ENCODE measurements at places on chromosomes 2 and 18. TPM values are rescaled to one million over a fixed set of nuclear protein-coding genes. Genes with fewer than 3 reads are reported as not detected.
A peak's percentile ranks its signal among the peaks of the same experiment; 100 is the strongest.

MEP1B gene
- not detected for total RNA-seq

GRHL1 gene
- total RNA-seq, result 2.0 TPM

GCKR gene
- total RNA-seq, result not detected

TRAPPC12 gene
- 43.1 TPM for total RNA-seq

ATP6V1C2 gene
- not detected for total RNA-seq

GALNT1 gene
- total RNA-seq, result 37.2 TPM

AMMECR1L gene
- total RNA-seq, result 9.2 TPM

SPP2 gene
- not detected for total RNA-seq

TCF7L1 gene
- 4.3 TPM for total RNA-seq

ZNF396 gene
- total RNA-seq, result 3.9 TPM

NEUROD1 gene
- 2.6 TPM for total RNA-seq

MC5R gene
- not detected for total RNA-seq

VWC2L gene
- total RNA-seq, result not detected

MARCHF4 gene
- 2.6 TPM for total RNA-seq

USP14 gene
- total RNA-seq, result 14.5 TPM

NBAS gene
- total RNA-seq, result 34.0 TPM

DNA sequence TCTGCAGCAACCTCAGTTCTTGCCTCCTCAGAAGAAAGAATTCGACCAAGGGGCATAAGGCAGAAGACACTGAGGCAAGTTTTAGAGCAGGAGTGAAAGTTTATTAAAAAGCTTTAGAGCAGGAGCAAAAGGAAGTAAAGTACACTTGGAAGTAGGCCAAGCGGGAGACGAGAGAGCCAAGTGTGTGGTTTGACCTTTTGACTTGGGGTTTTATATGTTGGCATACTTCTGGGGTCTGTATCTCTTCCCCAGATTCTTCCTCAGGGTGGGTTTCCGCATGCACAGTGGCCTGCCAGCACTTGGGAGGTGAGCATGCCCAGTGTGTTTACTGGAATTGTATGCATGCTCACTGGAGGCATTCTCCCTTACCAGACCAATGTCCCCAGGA, 59.3 kb upstream of the ANKRD44 start:
- no peak for DNase-seq

DNA sequence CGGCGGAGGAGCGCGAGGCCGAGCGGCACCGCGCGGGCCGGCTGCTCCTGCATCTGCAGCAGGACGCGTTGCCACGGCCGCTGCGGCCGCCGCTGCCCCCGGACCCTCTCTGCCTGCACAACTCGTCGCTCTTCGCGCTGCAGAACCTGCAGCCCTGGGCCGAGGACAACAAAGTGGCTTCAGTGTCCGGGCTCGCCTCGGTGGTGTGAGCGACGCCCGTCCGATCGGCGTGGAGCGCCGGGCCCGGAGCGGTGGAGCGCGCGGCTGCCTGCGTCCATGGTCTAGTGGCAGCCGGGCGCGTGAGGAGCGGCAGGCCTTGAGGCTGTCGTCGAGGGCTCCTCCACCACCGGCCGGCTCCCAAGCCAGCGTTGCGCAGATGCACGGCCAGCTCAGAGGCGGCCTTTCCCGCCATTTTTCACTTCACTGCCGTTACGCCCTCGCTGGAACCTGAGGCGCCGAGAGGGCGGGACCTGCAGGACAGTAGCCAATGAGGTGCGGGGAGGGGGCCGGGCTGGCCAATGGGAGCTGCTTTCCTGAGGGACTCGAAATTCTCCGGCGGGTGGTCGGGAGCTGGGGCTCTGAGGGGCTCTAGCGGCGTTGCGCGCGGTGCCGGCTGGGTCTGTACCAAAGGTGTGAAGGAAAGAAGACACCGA, 1.9 kb downstream of the TLX2 start:
- DNase-seq, result peak; percentile 73

- no peak for DNase-seq
Observed at GRCh38 chr2:137348301-137348700, 583.0 kb downstream of the THSD7B start.

- DNase-seq, result no peak
Observed at GRCh38 chr2:144835634-144836350, 315.9 kb upstream of the ZEB2 start.

DNA sequence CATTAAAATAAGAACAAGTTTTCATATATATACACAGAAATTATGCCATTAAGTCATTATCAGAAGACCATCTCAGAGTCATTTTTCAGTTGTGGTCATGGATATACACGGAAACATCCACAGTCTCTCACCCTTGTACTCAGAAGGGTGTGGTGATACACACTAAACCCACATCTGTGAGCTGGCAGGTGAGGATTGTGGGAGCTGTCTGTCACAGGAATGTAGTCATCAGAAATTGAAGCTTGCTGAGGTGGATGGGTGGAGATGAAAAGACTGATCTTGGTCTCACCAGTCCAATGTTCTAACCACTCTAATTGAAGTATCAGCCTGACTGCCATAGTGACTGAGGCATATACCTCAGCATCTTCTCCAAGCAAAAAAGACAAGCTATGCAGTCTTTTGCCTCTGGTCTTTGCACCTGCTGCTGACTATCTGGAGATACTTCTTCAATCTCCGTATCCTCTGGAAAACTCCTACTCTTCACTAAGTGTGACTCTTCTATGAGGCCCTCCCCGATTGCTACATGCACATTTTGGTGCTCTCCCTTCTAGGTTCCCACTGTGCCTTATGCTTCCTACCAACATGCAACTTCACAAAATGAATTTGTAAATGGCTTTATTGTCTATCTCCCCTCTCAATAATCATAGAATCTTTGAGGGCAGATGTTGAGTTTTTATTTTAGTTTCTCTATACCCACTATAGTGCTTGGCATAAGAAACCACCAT, 232.8 kb downstream of the DYM start:
- no peak for DNase-seq

GRCh38 chr2:52405980-52406379, 1361.6 kb upstream of the CHAC2 start:
- no peak for DNase-seq

GRCh38 chr2:21559351-21559750, 435.6 kb downstream of the TDRD15 start:
- no peak for DNase-seq

DNA sequence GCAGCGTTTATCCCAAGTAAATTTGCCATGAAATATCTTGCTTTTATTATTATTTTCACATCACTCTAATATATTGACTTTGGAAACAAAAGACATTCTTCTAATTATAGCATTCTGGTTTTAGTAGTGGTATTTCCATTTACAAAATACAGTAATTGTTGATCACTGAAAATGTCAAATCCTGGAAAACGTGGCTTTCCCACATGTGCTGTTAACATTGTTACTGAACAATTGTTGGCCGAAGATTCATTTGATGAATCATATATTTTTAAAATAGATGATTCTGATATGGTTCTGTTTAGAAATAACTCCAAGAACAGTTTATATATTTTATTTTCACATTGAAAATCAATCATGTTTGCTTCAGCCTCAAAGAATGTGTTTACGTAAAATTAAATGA, 32.9 kb downstream of the SP140 start:
- no peak for DNase-seq

DNA sequence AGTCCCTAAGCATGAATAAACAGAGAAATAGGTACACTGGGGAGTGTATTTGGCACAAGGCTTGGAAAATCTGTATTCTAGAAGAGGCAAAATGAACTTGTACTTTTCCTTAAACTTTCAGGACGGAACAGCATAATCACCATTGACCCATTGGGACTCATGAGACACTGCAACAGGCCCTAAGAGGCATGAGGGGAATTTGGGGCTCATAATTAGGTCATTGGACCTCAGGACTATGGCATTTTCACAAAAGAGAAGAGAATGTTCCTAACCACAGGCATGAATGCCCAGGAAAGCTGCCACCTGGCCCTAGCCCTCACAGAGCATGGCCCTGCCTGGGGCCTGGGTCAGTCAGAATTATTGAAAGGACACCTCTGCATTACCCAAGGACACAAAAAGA, 67.9 kb upstream of the PIK3C3 start:
- no peak for DNase-seq

- DNase-seq, result no peak
Observed at GRCh38 chr2:53633441-53633840, 134.2 kb upstream of the CHAC2 start.

DNA sequence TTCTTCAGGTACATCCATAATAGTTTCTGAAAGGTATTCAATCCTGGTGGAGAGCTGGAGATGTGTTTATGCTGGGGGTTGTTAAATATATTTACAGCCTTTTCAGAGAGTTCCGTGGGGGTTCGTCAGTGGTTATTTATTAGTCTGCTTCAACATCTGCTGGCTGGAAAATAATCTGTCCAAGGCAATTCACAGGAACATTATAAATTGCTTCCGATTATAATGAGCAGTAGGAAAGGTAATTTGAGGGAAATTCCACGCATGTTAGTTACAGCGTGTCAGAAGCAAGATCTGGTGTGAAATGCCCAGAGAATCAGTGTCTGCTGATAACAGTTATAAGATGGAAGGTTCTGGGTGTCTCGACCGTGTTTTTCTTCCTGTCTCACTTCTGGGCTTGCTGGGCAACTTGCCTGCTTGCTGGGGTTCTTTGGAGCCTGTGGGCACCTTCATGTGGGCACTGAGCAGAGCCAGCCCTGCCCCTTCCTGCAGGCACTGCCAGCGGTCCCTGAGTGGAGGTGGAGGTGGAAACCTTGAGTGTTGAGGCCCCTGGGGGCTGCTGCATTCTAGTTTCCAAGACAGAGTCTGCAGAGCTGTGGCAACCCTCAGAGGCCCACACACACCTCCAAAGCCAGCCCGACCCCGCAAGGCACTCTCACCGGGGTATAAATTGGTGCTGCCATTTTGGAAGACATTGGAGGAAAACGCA, 185.7 kb downstream of the FAM210A start:
- DNase-seq, result no peak

GRCh38 chr2:148982282-148982681, 56.2 kb upstream of the LYPD6B start:
- DNase-seq, result no peak

GRCh38 chr2:7880566-7880965, 801.3 kb upstream of the ID2 start:
- no peak for DNase-seq

GRCh38 chr2:95354469-95354901, 48.0 kb upstream of the FAHD2A start:
- no peak for DNase-seq

GRCh38 chr18:60202708-60203107, 169.9 kb downstream of the MC4R start:
- DNase-seq, result no peak

DNA sequence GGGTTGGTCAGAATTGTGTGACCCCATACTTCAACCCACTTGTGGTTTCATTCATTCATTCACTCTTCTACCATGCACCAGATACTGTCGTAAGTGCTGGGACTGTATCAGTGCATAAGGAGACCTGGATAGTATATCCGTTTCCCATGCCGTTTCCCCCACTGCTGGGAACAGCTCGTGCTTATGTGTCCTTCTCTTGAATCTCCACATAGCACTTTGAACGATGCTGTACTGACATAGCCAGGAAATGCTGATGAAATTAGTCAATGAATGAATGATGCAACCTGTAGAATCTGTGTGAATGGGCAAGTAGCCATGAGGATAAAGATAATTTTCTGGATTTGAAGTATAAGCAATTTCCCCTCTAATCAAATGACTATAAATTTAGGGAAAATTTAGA, 276.1 kb downstream of the BCL2 start:
- no peak for DNase-seq

GRCh38 chr2:168156661-168157060, 90.7 kb downstream of the STK39 start:
- no peak for DNase-seq

DNA sequence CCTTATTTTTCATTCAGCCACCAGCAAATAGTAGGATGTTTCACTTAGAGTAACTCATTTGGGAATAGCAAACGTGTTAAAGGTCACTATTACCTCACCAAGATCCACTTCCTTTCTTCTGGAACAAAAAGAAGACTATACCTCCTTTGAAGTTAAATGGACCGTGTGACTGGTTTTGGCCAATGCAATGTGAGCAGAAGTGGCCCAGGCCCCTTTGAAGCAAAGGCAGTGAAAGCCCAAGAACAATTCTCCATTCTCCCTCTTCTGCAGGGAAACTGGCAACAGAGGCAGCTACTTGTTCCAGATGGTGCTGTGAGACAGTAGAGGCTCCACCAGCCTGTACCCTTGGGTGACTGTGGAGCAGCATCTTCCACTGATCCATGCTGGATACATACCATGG, 11.3 kb upstream of the MALL start:
- no peak for DNase-seq

Measured in body of pancreas (tissue), 4 donors.